IPS-NIHi11 (cell line): ENCODE measurements at places on chromosomes 6 and 20.
A peak's percentile ranks its signal among the peaks of the same experiment; 100 is the strongest.

GRCh38 chr20:14889496-14890255 is 552.3 kb upstream of the FLRT3 start:
- DNase-seq: no peak

- no peak for DNase-seq
These were observed 313.8 kb downstream of the COL12A1 start for GRCh38 chr6:74892091-74892490.

DNA sequence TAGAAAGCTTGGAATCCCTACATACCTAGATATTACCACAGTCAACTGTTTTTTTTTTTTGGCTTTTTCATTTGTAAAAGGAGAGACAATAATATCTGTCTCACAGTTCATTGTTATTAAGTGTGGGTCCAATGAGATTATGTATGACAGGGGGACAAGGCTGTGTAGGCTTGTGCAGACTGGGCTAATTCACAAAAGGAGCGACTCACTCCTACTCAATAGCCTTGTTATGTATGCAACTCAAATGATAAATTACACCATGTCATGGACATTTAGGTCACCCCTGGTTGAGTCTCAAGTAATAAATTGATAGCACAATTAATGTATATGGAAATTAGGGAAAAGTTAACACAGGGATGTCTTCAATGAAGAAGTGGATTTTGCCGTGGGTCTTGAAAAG is 208.2 kb upstream of the MAP3K7 start:
- no peak for DNase-seq

DNA sequence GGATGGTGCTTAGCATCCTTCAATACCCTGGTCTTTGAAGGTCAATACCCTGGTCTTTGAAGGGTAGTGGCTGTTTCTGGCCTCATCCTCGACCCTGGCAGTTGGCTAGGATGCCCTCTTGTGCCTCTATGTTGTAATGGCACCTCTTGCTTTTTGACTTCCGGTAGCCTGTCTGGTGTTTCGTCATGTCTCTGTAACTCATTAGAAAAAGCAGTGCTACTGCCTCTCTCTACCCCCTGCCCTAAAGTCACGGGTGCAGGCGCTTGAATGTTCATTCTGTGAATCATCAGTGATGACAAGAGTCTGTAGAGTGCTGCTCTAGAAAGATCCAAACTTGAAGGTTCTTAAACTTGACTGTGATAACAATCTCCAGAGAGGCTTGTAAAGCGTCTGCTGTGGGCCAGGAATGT is 28.3 kb downstream of the RSPO4 start:
- peak; percentile 75 for DNase-seq

DNA sequence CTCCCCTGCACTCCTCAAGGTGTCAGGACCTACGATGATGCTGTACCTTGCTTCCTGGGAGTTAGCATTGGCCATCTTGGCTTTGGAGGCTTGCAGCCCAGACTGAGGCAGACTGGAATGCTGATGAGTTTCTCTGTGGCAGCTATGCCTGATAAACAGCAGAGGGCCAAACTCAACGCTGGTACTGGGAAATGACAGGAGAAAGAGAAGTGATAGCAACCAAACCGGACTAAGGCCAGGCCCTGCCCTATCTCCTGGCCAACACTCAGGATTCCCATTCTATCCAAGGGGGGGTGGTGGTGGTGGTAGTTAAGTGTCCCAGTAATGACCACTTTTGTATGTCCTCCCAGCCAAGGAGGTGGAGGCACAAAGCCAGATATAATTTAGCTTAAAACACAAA is 90.0 kb upstream of the DTNBP1 start:
- DNase-seq: peak; percentile 41

DNA sequence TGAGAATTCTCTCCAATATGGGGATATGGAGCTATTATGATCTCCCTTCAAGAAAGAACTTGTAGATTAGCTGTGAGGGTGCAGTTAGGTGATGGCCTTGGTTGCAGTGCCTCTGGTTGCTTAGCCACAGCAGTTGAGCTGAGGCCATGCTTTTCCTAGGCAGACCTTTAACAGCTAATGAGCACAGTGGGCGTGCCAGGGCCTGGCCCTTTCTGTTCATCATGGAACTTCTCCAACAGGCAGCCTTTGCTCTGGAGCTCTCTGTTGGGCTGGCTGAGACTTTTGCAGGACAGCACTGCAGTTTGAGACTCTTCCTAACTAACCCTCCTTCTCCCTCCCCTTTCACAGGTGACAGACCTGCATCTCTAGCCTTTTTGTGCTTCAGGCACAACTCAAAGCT is 39.7 kb upstream of the TMEM170B start:
- no peak for DNase-seq

GRCh38 chr6:120965814-120966213 is 368.5 kb downstream of the TBC1D32 start:
- no peak for DNase-seq

DNA sequence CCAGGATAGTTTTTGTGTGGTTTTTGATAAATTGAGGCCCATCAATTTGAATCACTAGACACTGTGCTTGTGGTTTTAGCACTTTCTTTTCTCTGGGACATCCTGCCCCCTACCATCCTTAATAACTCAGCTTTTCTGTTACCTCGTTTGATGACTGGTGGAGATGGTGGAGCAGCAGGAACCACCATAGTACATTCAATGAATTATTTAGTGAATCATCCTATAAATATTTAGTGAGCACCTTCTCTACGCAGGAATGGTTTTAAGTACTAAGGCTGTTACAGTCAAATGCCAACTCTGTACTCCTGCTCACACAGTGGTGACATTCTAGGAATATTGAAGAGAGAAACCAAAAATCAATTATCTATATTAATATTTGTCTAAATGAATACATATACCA is 585.2 kb downstream of the HAO1 start:
- DNase-seq: no peak

GRCh38 chr6:4598384-4598995 is 177.7 kb upstream of the CDYL start:
- no peak for DNase-seq

GRCh38 chr20:46359233-46359751 is 47.1 kb downstream of the ELMO2 start:
- no peak for DNase-seq

DNA sequence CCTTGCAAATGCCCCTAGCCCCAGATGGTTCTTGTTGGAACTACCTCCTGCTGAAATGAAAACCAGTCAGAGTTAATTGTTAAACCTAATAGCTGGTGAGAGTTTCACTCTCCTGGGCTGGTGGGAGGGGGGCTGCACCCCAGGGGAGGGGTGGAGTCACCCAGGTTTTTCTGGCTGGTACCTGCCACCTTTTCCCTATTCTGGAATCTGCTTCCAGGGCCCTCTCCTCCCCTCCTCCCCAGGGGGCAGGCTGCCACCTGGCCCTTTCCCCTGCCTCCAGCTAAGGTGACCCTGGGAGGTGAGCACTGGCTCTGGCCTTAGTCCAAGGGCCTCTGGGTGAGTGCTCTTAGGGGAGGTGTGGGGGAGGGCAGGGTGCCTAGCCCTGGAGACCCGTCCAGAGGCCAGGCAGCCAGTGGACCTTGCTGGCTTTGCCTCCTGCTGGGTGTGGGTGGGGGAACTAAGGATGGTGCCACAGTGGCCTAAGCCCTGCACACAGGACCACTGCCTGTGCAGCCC is 48.8 kb upstream of the EPB41L1 start:
- DNase-seq: no peak

DNA sequence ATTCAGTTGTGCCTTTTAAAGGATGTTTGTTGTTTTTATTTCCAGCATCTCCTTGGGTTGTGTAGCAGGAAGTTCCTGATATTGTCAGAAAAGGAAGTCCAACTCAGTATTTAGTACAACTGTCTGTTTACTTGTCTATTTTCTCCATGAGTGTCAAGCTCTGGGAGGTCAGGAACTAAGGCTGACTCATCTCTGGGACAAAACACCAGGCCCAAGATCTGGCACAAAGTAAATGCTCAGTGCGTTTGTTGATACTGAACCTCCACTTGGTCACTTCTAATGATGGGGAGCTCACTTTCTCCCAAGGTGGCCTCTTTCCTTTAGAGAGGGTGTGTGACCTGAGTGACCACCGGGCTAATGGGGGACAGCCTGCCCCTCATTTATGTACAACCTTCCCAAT is 12.6 kb upstream of the PIGU start:
- no peak for DNase-seq

GRCh38 chr6:123509112-123509511 is 127.6 kb downstream of the TRDN start:
- no peak for DNase-seq
